Common myeloid progenitor, CD34-positive (primary cell): ENCODE measurements at places on chromosomes 7 and 10.

GRCh38 chr7:47375121-47375938, 206.6 kb downstream of the TNS3 start:
- H3K4me3 ChIP-seq = no peak overlapping the region
- no peak overlapping the region for H3K27ac ChIP-seq
- H3K4me1 ChIP-seq = no peaks in the 10 kb centered on the region
- no peak for DNase-seq
- no peaks in the 10 kb centered on the region for H3K27me3 ChIP-seq

GRCh38 chr7:27600247-27600646, 62.4 kb downstream of the HIBADH start:
- no peaks in the 10 kb centered on the region for H3K27me3 ChIP-seq
- DNase-seq = no peak
- no peak overlapping the region for H3K4me3 ChIP-seq
- H3K27ac ChIP-seq = no peak overlapping the region
- no peaks in the 10 kb centered on the region for H3K4me1 ChIP-seq
- H3K36me3 ChIP-seq = no peaks in the 10 kb centered on the region

GRCh38 chr7:43771573-43771972, 13.1 kb downstream of the BLVRA start:
- H3K4me3 ChIP-seq = no peak overlapping the region
- peaks cover 10% of the 10 kb centered on the region for H3K36me3 ChIP-seq
- H3K27me3 ChIP-seq = no peaks in the 10 kb centered on the region
- DNase-seq = no peak

- no peaks in the 10 kb centered on the region for H3K27me3 ChIP-seq
- no peak overlapping the region for H3K4me3 ChIP-seq
- DNase-seq = no peak
- H3K27ac ChIP-seq = peak overlapping the region; percentile 18
- H3K36me3 ChIP-seq = peaks cover 62% of the 10 kb centered on the region
Measured at GRCh38 chr7:100346921-100347320, 11.0 kb upstream of the PILRB start.

GRCh38 chr10:2899246-2899951, 167.9 kb upstream of the PFKP start:
- H3K36me3 ChIP-seq = no peaks in the 10 kb centered on the region
- no peak for DNase-seq
- H3K4me3 ChIP-seq = no peak overlapping the region
- no peak overlapping the region for H3K27ac ChIP-seq
- peaks cover 2% of the 10 kb centered on the region for H3K4me1 ChIP-seq

- H3K27me3 ChIP-seq = no peaks in the 10 kb centered on the region
- no peaks in the 10 kb centered on the region for H3K36me3 ChIP-seq
- H3K27ac ChIP-seq = no peak overlapping the region
Measured at GRCh38 chr10:63671317-63671937, 150.2 kb downstream of the REEP3 start.

GRCh38 chr7:32869716-32870115, 21.8 kb downstream of the KBTBD2 start:
- no peaks in the 10 kb centered on the region for H3K4me1 ChIP-seq
- H3K27ac ChIP-seq = no peak overlapping the region
- DNase-seq = no peak
- peaks cover 65% of the 10 kb centered on the region for H3K36me3 ChIP-seq
- no peaks in the 10 kb centered on the region for H3K27me3 ChIP-seq

DNA sequence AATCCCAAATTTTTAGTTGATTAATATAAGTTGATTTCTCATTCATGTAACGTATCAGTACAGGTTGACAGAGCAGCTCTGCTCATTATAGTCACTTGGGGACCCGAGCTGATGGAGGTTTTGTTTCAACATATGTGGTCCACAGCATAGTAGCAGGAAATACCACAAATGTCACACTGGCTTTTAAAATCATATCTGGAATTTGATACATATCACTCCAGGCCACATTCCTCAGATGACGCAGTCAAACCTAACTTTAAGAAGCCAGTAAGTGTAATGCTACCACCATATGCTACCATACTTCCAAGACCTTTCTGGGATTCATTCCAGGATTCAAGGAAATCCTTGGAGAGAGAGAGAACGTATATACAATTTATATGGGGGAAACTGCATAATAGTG, 156.3 kb downstream of the PHF14 start:
- no peak for DNase-seq
- peaks cover 5% of the 10 kb centered on the region for H3K4me1 ChIP-seq
- no peak overlapping the region for H3K4me3 ChIP-seq
- no peaks in the 10 kb centered on the region for H3K36me3 ChIP-seq

- no peak overlapping the region for H3K4me3 ChIP-seq
- H3K27ac ChIP-seq = no peak overlapping the region
- no peaks in the 10 kb centered on the region for H3K27me3 ChIP-seq
- H3K36me3 ChIP-seq = no peaks in the 10 kb centered on the region
- DNase-seq = no peak
- peaks cover 7% of the 10 kb centered on the region for H3K4me1 ChIP-seq
Measured at GRCh38 chr7:39810710-39811109, 139.3 kb upstream of the CDK13 start.

- H3K27ac ChIP-seq = no peak overlapping the region
- H3K4me1 ChIP-seq = no peaks in the 10 kb centered on the region
- H3K4me3 ChIP-seq = no peak overlapping the region
Measured at GRCh38 chr7:70131817-70132216, 533.5 kb downstream of the AUTS2 start.

- DNase-seq = no peak
- H3K27ac ChIP-seq = no peak overlapping the region
- H3K4me3 ChIP-seq = peak overlapping the region; percentile 84
- peaks cover 3% of the 10 kb centered on the region for H3K36me3 ChIP-seq
Measured at GRCh38 chr10:63264617-63265221, 131.6 kb downstream of the NRBF2 start.

DNA sequence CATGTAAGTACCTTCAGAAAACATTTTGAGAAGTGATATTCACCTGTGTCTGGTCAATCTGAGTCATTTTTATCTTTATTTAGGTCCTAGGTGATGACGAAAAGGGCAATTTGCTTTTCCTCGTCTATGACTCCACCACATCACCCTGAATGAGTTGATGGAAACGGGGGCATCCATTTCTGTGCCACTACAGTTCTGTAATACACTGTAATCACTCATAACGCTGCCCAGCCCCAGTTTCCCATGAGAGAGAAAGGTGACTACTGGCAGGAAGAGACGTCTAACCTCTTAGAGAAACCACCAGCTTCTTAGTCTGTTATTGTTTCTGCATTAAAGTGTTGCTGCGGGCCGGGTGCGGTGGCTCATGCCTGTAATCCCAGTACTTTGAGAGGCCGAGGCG, 205.3 kb upstream of the MKLN1 start:
- DNase-seq = no peak
- H3K36me3 ChIP-seq = no peaks in the 10 kb centered on the region
- H3K4me1 ChIP-seq = no peaks in the 10 kb centered on the region
- H3K27ac ChIP-seq = no peak overlapping the region
- H3K27me3 ChIP-seq = no peaks in the 10 kb centered on the region
- no peak overlapping the region for H3K4me3 ChIP-seq

- no peaks in the 10 kb centered on the region for H3K36me3 ChIP-seq
- no peak overlapping the region for H3K4me3 ChIP-seq
- DNase-seq = no peak
- H3K27me3 ChIP-seq = no peaks in the 10 kb centered on the region
Measured at GRCh38 chr10:27664461-27664860, 81.2 kb downstream of the MKX start.

DNA sequence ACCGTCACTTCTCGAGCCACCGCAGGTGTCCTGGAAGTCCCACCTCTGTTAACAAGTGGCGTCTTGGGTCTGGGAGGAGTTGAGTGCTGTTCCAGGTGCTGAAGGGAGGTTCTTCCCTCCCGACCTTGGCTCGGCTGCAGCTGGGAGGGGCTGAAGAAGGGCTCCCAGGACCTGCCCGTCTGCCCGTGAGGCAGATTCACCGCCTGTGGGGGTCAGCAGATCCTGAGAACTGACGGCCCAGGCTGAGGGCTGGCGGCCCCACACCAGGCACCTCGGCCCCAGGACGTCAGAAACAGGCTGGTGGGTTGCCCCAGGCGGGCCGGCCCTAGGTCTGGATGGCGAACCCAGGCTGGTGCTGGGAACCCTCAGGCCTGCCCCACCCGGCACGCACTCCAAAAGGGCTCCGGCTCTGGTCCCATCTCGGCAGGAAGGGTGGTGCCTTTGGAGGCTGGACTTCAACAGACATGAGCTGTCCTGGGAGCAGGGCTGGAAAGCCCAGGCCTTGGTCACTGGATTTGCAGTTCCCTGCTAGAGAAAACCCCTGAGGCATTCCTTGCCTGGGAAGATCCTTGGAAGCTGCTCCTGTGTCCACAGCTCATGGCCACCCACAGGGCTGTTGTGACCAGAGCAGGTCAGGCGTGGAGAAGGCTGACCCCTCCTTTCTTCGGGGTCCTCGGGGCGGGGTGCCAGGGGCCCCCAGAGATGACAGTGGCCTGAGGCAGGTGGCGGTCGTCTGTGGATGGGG, 42.6 kb upstream of the CFAP46 start:
- peaks cover 4% of the 10 kb centered on the region for H3K27me3 ChIP-seq
- H3K4me3 ChIP-seq = no peak overlapping the region
- no peak for DNase-seq
- no peaks in the 10 kb centered on the region for H3K36me3 ChIP-seq
- H3K4me1 ChIP-seq = no peaks in the 10 kb centered on the region
- H3K27ac ChIP-seq = no peak overlapping the region

GRCh38 chr7:1794888-1795542, 124.9 kb downstream of the ELFN1 start:
- H3K27ac ChIP-seq = no peak overlapping the region
- H3K36me3 ChIP-seq = no peaks in the 10 kb centered on the region
- peaks cover 2% of the 10 kb centered on the region for H3K27me3 ChIP-seq
- H3K4me3 ChIP-seq = no peak overlapping the region
- H3K4me1 ChIP-seq = no peaks in the 10 kb centered on the region

- H3K36me3 ChIP-seq = no peaks in the 10 kb centered on the region
- peaks cover 3% of the 10 kb centered on the region for H3K4me1 ChIP-seq
- H3K27me3 ChIP-seq = no peaks in the 10 kb centered on the region
- no peak overlapping the region for H3K27ac ChIP-seq
Measured at GRCh38 chr7:43302211-43302711, 189.8 kb downstream of the HECW1 start.

DNA sequence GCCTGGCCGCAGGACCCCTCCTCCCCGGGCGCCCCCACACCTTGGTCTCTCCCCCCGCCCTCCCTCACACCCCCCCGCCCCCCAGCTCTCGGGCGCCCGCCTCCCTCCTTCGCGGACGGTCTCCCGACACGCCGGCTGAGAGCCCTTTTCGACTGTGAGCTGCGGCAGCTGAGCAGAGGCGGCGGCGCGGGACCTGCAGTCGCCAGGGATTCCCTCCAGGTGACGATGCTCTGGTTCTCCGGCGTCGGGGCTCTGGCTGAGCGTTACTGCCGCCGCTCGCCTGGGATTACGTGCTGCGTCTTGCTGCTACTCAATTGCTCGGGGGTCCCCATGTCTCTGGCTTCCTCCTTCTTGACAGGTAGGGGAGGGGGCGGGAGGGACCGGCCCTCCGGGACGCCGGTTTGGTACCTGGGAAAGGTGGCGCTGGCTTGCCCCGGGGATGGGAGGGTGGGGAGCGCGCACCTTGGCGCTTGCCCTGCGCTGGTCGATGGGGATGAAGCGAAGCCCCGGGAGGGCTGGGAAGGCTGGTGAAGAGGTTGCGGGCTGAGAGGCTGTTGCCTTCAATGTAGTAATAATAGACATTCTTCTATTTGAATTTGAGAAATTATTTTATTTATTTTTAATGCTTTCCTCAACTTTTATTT, at the start of gene BMPER:
Gene BMPER, plus strand, starts transcription at position 151 of the 644 bp plus-strand sequence. Its CDS starts 75 bp downstream, at position 226.
- no peak within 1 kb of the TSS for H3K27ac ChIP-seq
- DNase-seq = peak; percentile 62
- peaks cover 16% of the 10 kb centered on the region for H3K4me1 ChIP-seq

DNA sequence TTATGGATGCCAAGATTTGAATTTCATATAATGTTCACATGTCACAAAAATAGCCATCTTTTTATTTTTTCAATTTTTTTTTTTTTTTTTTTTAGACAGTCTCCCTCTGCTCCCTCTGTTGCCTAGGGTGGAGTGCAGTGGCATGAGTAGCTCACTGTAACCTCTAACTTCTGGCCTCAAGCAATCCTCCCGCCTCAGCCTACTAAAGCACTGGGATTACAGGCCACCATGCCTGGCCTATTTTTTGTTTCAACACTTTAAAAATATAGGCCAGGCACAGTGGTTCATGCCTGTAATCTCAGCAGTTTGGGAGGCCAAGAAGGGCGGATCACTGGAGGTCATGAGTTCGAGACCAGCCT, 246.3 kb downstream of the SKIDA1 start:
- no peaks in the 10 kb centered on the region for H3K36me3 ChIP-seq
- DNase-seq = no peak
- no peaks in the 10 kb centered on the region for H3K4me1 ChIP-seq
- no peaks in the 10 kb centered on the region for H3K27me3 ChIP-seq
- H3K27ac ChIP-seq = no peak overlapping the region
- H3K4me3 ChIP-seq = no peak overlapping the region

DNA sequence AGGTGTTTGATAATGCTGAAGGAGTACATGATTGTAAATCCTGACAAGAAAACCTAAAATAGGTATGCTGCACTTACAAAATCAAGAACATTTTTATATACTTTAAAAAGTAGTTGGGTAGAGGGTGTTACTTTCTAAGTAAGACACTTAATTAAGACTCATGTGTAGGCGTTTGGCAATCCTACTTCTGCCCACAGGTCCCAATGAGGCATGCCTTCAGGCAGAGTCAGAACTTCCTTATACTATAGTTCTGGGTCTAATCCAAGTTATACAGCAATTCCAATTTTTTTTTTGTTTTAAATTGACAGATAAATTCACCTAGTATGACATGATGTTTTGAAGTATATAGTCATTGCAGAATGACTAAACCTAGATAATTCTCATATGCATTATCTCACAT, 1188.5 kb upstream of the PHF14 start:
- no peaks in the 10 kb centered on the region for H3K4me1 ChIP-seq
- H3K27ac ChIP-seq = no peak overlapping the region
- H3K27me3 ChIP-seq = no peaks in the 10 kb centered on the region
- no peaks in the 10 kb centered on the region for H3K36me3 ChIP-seq
- no peak overlapping the region for H3K4me3 ChIP-seq

DNA sequence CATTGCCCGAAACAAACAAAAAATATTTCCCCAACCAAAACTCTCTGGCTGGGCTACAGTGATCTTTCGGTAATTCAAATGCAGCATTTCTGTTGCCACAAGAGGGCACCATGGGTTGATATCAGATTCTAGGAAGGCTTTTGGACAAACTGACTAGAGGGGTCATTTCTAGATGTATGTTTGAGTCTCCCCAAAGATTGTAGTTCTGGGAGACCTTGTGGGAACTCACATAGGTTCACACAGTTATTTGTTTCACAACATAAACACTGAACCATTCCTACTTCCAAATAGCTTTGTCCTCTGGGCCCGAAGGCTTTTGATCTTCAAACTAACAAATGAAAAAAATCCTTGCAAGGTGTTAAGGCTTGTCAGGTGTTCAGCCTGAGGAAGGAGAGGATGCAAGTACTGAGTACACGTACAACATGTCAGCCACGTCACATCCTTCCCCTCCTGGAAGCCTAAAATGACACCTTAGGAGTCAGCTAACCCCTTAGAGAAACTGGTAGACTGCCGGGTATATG, 37.0 kb upstream of the IL15RA start:
- no peaks in the 10 kb centered on the region for H3K27me3 ChIP-seq
- no peaks in the 10 kb centered on the region for H3K4me1 ChIP-seq
- no peak overlapping the region for H3K27ac ChIP-seq
- peak; percentile 66 for DNase-seq
